ENCODE measurements at places on chromosomes 11 and 22. TPM values are rescaled to one million over a fixed set of nuclear protein-coding genes. Genes with fewer than 3 reads are reported as not detected.

KDELR3 gene
- 9.1 TPM for polyA plus RNA-seq

GLYATL1B gene
- not detected for polyA plus RNA-seq

RFPL2 gene
- polyA plus RNA-seq: 0.58 TPM

DAGLA gene
- polyA plus RNA-seq: 2.6 TPM

ZP1 gene
- not detected for polyA plus RNA-seq

ANGPTL5 gene
- polyA plus RNA-seq: 0.11 TPM

RAB36 gene
- 15.9 TPM for polyA plus RNA-seq

PRG2 gene
- 0.28 TPM for polyA plus RNA-seq

TMEM191C gene
- polyA plus RNA-seq: 0.98 TPM

LSP1 gene
- 4.8 TPM for polyA plus RNA-seq

DNA sequence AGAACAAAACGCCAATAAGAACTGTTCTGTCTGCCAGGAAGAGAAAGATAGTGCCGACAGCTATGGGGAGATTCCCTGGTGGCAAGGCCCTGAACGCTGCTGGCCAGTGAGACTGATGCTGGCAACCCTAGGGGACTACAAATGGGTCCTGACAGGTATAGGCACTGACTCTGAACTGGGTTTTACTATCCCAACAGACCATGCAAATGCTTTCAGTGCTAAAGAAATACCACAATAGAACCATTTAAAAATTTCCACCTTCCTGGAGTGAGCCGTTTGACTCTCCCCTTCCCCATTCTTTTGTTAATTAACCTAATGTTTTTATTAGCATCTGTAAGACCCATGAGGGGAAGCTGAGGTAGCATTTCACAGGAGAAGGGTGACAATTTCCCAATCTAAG lies 25.7 kb downstream of the USP28 start:
- DNase-seq: no peak

DNA sequence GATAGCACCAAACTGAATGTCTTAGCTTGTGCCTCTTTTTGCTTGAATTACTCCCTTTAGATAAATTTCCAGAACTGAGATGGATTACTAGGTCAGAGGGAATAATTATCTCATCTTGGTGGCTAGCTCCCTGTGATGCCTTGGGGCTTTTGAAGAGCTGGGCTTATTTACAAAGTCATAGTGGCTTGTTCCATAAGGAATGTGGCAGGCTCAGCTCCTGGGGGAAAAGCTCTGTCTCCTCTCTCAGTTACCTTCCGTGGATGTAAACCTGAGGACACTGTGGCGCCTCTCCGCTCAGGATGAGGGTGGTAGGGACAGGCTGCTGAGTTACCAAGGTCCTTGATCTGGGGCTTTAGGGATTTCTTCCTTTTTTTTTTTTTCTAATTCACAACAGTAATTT lies 121.7 kb downstream of the PARVA start:
- no peak for DNase-seq

DNA sequence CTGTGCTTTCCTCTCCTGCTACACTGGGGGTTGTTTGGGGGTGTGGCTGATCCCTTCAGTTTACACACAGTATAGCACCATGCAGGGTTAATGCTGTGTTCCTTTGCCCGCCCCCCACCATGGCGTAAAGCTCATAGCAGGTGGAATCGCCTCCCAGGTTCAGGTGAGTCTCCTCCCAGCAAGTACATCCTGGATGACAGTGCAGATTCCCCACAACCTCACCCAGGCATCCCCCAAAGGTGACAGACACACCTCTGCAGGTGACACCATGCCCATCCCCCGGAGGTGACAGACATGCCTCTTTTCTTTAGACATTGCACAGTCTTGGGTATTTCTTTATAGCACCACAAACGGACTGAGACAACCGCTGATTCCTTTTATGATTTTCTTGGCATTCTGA lies 343.7 kb downstream of the BRD1 start:
- no peak for DNase-seq

DNA sequence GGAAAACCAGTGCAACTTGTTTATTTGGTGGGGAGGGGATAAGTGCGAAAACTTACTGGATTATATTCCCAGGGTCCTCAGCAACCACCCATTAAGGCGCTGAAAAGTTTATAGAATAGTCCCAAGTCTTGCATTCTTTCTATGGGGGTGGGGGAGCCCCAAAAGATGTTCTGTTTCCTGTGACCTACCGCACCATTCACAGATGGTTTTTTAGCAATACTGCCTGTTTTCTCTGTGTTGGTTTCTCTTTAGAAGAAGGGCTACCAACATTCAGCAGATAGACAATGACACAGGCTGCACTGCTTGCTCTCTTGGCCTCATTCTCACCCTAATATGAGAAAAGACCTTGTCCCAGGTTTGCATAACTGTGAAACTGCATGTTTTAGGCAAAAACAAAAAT lies 86.5 kb downstream of the FAM76B start:
- no peak for DNase-seq

GRCh38 chr22:37904572-37905533 lies 1.2 kb upstream of the MICALL1 start:
- no peak for DNase-seq

GRCh38 chr22:42388130-42388797 lies 43.9 kb downstream of the NFAM1 start:
- DNase-seq: no peak

GRCh38 chr22:28589102-28589750 lies 90.4 kb downstream of the TTC28 start:
- no peak for DNase-seq
